ENCODE measurements at places on chromosomes 12 and 14. TPM values are rescaled to one million over a fixed set of nuclear protein-coding genes. Genes with fewer than 3 reads are reported as not detected.

Gene PRIMA1
- 11.1 TPM for total RNA-seq

Gene FGF6
- not detected for total RNA-seq

Gene B4GALNT3
- total RNA-seq = 61.5 TPM

DNA sequence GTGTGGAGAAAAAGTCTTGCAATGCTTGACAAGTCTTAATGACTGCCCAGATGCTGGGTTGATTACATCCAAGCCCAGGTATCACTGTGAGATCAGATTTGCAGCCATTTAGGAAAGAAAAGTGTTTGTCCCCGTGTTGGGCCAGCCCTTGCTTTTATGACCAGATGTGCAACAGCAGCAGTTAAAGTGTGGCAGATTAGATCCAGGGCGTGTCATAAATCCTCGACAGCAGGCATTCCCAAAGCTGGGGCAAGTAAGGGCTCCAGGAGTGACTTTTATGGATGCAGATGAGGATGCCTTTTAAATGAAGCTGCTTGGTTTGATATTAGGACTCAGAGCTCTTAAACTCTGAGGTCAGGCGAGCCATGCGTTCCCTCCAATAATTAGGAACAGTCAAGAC is 1.7 kb downstream of the SMOC1 start:
- DNase-seq = no peak
- H3K4me3 ChIP-seq = no peak overlapping the region
- peaks cover 58% of the 10 kb centered on the region for H3K27me3 ChIP-seq
- H3K36me3 ChIP-seq = no peaks in the 10 kb centered on the region
- no peaks in the 10 kb centered on the region for H3K4me1 ChIP-seq
- no peak overlapping the region for H3K27ac ChIP-seq

GRCh38 chr12:114090211-114090610 is 124.1 kb upstream of the RBM19 start:
- DNase-seq = no peak
- H3K36me3 ChIP-seq = no peaks in the 10 kb centered on the region
- peaks cover 28% of the 10 kb centered on the region for H3K27me3 ChIP-seq
- no peak overlapping the region for H3K4me3 ChIP-seq
- no peaks in the 10 kb centered on the region for H3K4me1 ChIP-seq

Gene PELI2
- total RNA-seq = 8.1 TPM

DNA sequence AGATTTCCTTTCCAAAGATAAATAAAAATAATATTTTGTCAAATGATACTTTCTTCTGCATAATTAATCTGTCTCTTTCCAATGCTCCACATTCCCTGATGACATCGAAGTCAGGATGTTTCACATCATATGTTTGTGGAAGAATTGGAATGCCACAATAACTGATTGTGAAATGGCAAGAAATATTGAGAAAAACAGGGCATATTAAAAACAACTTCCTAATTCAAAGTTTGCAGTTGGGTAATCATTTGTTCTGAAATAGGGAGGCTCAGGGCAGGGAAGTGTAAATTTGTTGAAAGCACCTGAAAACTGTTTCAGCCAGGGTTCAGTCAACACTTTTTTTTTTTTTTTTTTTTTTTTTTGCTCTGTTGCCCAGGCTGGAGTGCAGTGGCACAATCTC is 50.7 kb downstream of the BCAT1 start:
- H3K4me1 ChIP-seq = peaks cover 6% of the 10 kb centered on the region
- no peak for DNase-seq
- H3K27me3 ChIP-seq = peaks cover 5% of the 10 kb centered on the region
- no peak overlapping the region for H3K27ac ChIP-seq
- no peak overlapping the region for H3K4me3 ChIP-seq

DNA sequence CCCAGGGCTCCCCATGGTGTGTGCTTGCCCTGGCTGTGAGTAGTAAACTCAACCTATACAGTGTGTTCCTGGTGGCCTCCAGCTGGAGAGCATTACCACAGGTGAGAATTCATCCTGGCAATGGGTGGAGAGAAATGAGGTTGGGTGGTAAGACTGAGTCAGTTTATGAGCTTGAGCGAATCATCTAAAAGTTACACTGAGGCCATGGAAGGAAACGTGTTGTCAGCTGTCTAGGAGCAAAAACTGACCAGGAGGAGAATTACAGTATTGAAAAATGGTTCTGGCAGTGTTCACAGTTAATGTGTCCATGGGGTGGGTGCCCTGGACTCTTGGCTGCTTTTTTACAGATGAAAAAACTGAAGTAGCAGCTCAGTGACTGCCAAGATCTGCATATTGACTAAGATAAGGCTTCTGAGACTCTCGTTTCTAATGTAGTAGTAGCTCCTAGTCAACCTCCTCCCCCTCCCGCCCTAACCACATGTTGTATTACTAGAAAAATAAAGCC is 202.0 kb upstream of the AMIGO2 start:
- DNase-seq = no peak
- H3K36me3 ChIP-seq = no peaks in the 10 kb centered on the region
- H3K27ac ChIP-seq = no peak overlapping the region
- no peak overlapping the region for H3K4me3 ChIP-seq
- H3K27me3 ChIP-seq = no peaks in the 10 kb centered on the region

- H3K36me3 ChIP-seq = no peaks in the 10 kb centered on the region
- no peaks in the 10 kb centered on the region for H3K27me3 ChIP-seq
- DNase-seq = no peak
- no peak overlapping the region for H3K4me3 ChIP-seq
- H3K27ac ChIP-seq = no peak overlapping the region
- H3K4me1 ChIP-seq = no peaks in the 10 kb centered on the region
Measured at GRCh38 chr12:47458279-47458678, 247.6 kb downstream of the RPAP3 start.

Gene MYH7
- total RNA-seq = not detected

DNA sequence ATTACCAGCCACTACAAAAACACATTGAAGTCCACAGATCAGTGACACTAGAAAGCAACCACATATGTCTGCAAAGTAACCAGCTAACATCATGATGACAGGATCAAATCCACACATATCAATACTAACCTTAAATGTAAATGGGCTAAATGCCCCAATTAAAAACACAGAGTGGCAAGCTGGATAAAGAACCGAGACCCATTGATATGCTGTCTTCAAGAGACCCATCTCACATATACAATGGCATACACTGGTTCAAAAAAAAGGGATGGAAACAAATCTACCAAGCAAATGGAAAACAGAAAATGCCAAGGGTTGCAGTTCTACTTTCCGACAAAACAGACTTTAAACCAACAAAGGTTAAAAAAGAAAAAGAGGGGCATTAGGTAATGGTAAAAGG is 307.7 kb downstream of the GPHN start:
- no peaks in the 10 kb centered on the region for H3K27me3 ChIP-seq
- peaks cover 14% of the 10 kb centered on the region for H3K36me3 ChIP-seq
- no peaks in the 10 kb centered on the region for H3K4me1 ChIP-seq
- H3K27ac ChIP-seq = no peak overlapping the region

- DNase-seq = no peak
- H3K27ac ChIP-seq = no peak overlapping the region
- peaks cover 5% of the 10 kb centered on the region for H3K4me1 ChIP-seq
Measured at GRCh38 chr12:101470939-101471338, 4.2 kb upstream of the SPIC start.

- H3K27me3 ChIP-seq = no peaks in the 10 kb centered on the region
- H3K36me3 ChIP-seq = no peaks in the 10 kb centered on the region
- peak overlapping the region; percentile 91 for H3K27ac ChIP-seq
- H3K4me1 ChIP-seq = peaks cover 5% of the 10 kb centered on the region
Measured at GRCh38 chr12:3882896-3883564, 9.8 kb upstream of the PARP11 start.

DNA sequence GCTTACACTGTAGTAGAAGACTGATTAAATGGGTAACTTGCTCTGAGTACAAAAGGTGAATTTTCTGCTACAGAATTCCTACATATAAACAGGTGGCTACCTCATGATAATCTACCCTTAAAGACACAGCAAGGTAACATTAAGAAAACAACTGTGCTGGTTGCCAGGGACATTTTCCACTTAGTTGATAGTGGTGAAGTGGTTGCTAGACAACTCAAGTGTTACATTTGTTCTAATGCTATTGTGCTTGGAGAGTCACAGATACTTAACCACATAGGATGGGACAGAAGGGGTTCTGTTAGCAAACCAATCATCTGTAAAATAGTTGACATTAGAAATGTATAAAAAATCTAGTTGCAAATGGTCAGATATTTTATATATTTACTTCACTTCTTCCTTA is 870.3 kb upstream of the SEL1L start:
- no peaks in the 10 kb centered on the region for H3K27me3 ChIP-seq
- no peak for DNase-seq
- no peak overlapping the region for H3K27ac ChIP-seq
- H3K4me3 ChIP-seq = no peak overlapping the region
- no peaks in the 10 kb centered on the region for H3K4me1 ChIP-seq

GRCh38 chr14:21106176-21106497 is 5.3 kb downstream of the TMEM253 start:
- peak overlapping the region; percentile 21 for H3K27ac ChIP-seq
- peaks cover 2% of the 10 kb centered on the region for H3K27me3 ChIP-seq
- H3K4me1 ChIP-seq = peaks cover 10% of the 10 kb centered on the region
- no peaks in the 10 kb centered on the region for H3K36me3 ChIP-seq
- H3K4me3 ChIP-seq = no peak overlapping the region

Gene SLC41A2
- 2.3 TPM for total RNA-seq

- no peaks in the 10 kb centered on the region for H3K36me3 ChIP-seq
- no peaks in the 10 kb centered on the region for H3K4me1 ChIP-seq
- no peak overlapping the region for H3K27ac ChIP-seq
- no peaks in the 10 kb centered on the region for H3K27me3 ChIP-seq
- no peak for DNase-seq
Measured at GRCh38 chr14:53902307-53902706, 54.3 kb downstream of the BMP4 start.

Gene SH2B3
- total RNA-seq = 7.4 TPM

- H3K27me3 ChIP-seq = no peaks in the 10 kb centered on the region
- H3K4me1 ChIP-seq = peaks cover 6% of the 10 kb centered on the region
- no peak overlapping the region for H3K27ac ChIP-seq
- peak; percentile 77 for DNase-seq
- peaks cover 89% of the 10 kb centered on the region for H3K36me3 ChIP-seq
Measured at GRCh38 chr12:71639341-71639760, 24.3 kb downstream of the ZFC3H1 start.

Gene CIROP
- total RNA-seq = 0.64 TPM

- H3K27me3 ChIP-seq = no peaks in the 10 kb centered on the region
- DNase-seq = no peak
- H3K4me3 ChIP-seq = peak overlapping the region; percentile 99
- no peaks in the 10 kb centered on the region for H3K4me1 ChIP-seq
- peak overlapping the region; percentile 74 for H3K27ac ChIP-seq
Measured at GRCh38 chr14:60981633-60982455, 799 bp downstream of the SLC38A6 start.

DNA sequence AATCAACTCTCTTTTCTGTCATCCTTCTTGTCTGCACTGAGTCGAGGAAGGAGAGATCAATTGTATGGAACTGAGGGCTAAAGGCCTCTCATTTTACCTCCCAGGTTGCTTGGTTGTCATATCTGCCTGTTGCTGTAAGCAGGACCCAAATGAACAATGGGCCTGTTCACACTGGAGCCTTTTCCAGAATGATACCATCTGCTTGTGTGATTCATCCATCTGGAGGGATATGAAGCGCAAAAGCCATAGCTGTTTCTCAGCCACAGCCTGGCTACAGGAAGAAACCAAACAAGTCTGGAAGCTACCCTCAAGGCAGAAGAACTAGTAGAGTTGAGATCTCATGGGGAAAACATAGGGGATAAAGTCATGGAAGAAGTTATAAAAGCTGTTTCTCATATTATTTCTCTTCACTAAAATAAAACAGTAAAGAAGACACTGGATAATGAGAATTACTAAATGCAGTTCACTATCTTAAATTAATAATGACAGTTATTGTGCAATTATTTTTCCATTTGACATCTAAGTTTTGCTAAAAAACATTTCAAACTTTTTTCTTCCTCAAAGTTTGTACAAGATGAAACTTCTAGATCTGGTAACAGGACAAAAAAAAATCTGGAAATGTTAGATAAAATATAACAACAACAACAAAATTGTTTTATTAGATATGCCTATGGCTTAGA is 106.3 kb downstream of the SPTSSA start:
- H3K4me1 ChIP-seq = no peaks in the 10 kb centered on the region
- no peaks in the 10 kb centered on the region for H3K36me3 ChIP-seq
- peaks cover 14% of the 10 kb centered on the region for H3K27me3 ChIP-seq
- no peak overlapping the region for H3K4me3 ChIP-seq

GRCh38 chr12:131134523-131135310 is 181.0 kb downstream of the ADGRD1 start:
- no peaks in the 10 kb centered on the region for H3K36me3 ChIP-seq
- H3K27me3 ChIP-seq = no peaks in the 10 kb centered on the region
- no peak for DNase-seq
- no peak overlapping the region for H3K27ac ChIP-seq
- no peaks in the 10 kb centered on the region for H3K4me1 ChIP-seq

Gene CCDC197
- total RNA-seq = not detected

DNA sequence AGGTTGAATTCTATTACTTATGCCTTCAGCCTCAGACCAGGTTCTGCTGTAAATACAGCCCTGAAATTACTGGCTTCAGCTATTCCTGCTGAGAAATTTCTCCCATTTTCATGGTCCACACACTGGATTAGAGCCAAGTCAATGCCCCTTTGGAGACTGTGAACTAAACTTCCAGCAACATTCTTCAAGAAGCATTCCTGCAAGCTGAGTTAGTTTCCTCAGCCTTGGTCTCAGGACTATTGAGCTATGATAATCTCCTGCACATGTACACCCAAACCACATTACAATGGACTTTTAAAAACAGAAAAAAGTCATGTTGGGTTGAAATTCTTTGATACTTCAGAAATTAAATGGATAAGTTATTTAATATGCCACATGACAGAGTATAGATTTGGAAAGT is 58.0 kb upstream of the AVPR1A start:
- no peaks in the 10 kb centered on the region for H3K4me1 ChIP-seq
- no peak for DNase-seq
- no peaks in the 10 kb centered on the region for H3K36me3 ChIP-seq

Gene OLR1
- 0.22 TPM for total RNA-seq

Gene LALBA
- not detected for total RNA-seq

DNA sequence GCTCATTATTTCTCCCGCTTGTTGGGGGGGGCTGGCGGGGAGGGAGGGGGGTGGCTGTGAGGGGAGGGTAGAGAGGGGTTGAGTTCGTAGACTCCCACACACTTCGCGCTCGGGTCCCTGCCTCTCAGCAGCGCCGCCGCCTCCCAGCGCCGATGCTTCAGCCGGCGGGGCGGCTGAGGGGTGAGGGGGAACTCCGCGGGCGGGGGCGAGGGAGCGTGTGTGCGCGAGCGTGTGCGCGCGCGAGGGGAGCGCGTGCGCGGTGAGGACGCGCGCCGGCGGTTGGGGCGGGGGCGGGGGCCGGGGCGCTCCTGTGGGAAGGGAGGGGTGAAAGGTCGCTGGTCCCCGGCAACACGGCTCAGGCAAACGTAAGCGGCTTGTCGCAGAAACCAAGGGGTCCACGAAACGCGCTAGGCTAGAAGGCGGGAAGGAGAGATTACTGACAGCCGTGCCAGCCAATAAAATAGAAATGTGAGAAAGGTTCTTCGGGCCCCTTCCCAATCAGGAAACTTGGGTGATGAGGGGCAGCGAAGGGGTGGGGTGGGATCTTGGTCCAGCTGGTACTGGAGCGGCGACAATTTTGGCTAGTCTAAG is 343 bp upstream of the NOVA1 start:
- H3K27ac ChIP-seq = peak overlapping the region; percentile 96
- peaks cover 5% of the 10 kb centered on the region for H3K4me1 ChIP-seq
- peaks cover 21% of the 10 kb centered on the region for H3K27me3 ChIP-seq
- peak; percentile 99 for DNase-seq

Gene AKAP5
- 1.3 TPM for total RNA-seq

Measured in endodermal cell (in vitro differentiated cells).